ENCODE measurements at places on chromosomes 11 and 22.
A peak's percentile ranks its signal among the peaks of the same experiment; 100 is the strongest.

- no peak for DNase-seq
Observed at GRCh38 chr11:124077266-124077665, 36.1 kb upstream of the OR10G7 start.

DNA sequence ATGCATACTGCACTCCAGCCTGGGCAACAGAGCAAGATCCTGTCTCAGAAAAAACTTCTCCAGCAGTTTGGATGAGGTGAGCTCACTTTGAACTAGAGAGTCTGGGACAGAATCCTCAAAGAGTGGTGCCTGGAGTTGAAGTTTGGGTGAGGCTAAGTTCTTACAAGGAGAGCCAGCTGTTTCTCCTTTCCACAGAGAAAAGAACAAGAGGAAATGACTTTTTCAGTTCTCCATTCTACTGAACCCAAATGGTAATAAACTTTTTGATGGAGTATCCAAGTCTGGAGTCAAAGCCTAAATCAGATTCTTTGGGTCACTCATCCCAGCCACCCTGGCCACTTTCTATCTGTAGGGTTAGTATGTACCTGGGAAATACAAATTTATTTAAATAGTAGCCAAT, 102.7 kb downstream of the TRAF6 start:
- no peak for DNase-seq

DNA sequence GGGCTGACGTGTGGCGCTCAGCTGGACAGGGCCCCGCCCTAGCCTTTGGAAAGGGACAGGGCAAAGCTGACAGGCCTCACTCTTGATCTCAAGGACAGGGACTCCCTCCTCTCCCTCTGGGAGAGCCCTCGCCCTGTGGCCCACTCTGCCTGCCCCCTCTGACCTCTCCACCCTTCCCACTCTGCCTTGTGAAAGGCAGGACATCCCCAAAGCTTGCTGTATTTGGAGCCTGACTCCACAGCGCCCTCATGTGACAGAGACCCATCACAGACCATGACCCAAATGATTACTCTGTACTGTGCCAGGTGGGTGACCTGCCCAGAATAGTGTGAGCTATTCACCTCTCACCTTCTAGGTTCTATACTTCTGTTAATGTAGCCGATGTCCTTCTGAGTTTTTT, 18.8 kb downstream of the P2RY2 start:
- peak; percentile 58 for DNase-seq

DNA sequence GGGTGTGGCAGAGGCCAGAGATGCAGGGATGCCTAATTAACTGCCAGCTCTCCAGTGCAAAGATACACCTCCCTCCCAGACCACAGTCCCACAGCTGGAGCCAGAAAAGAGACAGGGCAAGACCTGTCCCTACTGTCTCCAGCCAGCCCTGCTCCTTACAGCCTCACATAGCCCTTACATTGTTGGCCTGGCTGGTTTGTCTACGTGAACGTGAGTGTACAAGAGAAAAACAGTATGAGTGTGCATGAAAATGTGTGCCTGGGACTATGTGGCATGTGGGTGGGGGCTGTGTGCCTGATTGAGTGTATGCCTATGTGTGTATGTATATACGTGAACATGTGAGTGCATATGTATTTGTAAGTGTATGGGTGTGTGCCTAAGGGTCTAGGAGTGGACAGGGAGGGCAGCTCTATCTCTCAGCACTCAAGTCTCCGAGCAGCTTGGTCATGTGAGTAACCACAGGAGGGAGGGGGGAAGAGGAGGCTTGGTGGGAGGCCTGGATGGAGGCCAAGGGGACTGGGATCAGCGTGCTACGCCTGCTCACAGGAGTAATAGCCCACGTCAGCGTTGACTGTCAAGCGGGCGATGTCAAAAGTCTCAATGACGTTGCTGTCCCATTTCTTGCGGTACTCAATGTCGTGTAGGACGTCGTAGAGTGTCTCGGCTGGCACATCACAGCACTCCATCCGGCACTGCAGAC, 6.6 kb upstream of the ARAP1 start:
- no peak for DNase-seq

GRCh38 chr11:20617346-20618005, 18.1 kb downstream of the SLC6A5 start:
- DNase-seq, result no peak

- DNase-seq, result no peak
Observed at GRCh38 chr11:119964136-119965025, 173.5 kb downstream of the TRIM29 start.

- DNase-seq, result no peak
Observed at GRCh38 chr22:37022483-37023337, 3.2 kb downstream of the MPST start.

DNA sequence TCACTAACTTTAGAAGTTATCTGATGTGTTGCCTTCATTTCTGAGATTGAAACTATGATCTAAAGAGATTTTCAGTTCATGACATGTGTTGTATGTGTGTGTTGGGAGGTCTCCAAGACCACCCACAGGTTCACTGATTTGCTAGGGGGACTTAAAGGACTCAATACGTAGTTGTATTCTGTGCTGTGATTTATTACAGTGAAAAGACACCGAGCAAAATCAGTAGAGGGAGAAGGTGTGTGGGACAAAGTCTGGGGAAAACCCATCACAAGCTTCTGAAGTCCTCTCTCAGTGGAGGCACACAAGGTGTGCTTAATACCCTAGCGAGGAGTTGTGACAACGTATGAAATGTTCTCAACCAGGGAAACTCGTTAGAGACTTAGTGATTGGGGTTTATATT, 35.6 kb downstream of the RNF169 start:
- no peak for DNase-seq

DNA sequence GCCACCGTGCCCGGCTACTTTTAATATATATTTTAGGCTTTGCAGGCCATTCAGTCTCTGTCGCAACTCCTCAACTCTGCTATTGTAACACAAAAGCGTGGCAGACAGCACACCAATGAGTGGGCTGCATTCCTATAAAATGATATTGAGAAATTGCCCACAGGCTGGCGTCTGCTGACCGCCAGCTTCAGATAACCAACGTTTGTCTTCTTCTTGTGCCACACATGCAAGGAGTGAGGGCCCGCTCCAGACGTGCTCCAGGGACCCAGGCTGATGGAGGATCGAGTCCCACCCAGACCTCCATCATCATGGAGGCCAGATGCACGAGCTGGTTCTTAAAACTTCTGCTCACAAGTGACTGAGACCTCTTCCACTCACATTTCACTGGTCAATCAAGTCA, 35.4 kb upstream of the LINC01488 start:
- DNase-seq, result no peak

DNA sequence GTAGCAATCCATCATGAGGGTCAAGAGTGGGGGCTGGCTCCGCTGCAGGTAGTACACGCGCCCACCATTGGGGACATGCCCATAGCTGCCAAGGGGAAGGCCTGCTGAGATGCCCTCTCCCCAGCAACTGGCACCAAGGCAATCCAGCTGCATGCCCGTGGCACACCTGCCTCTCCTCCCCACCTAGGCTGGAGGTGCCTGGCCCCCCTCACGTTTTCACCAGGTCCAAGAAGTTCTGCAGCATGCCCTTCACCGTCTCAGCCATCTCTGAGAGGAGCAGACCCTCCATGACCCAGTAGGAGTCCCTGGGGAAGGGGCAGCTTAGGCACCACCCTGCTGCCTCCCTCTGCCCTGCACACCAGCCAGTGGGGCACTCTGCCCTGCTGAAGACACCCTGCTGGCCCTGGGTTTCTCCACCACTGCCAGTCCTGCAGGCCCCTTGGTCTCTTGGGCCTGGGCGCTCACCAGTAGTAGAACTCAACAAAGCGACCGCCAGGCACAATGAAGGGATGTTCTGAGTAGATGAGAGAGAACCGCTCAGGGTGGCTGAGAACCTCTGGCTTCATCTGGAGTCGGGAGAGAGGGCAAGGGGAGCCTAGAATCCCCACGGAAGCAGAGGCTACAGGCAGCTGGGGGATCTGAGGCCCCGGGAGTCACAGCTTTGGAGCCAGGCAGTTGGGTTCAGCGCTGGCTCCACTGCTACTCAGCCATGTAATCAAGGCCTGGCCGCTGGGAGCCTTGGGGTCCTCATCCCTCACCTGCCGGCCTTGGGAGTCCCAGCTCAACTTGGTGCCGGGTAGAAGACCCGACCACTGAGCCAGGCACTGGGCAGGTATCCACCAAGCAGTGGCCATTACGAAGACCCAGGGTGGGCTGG, 17.8 kb downstream of the TREH start:
- peak; percentile 49 for DNase-seq

DNA sequence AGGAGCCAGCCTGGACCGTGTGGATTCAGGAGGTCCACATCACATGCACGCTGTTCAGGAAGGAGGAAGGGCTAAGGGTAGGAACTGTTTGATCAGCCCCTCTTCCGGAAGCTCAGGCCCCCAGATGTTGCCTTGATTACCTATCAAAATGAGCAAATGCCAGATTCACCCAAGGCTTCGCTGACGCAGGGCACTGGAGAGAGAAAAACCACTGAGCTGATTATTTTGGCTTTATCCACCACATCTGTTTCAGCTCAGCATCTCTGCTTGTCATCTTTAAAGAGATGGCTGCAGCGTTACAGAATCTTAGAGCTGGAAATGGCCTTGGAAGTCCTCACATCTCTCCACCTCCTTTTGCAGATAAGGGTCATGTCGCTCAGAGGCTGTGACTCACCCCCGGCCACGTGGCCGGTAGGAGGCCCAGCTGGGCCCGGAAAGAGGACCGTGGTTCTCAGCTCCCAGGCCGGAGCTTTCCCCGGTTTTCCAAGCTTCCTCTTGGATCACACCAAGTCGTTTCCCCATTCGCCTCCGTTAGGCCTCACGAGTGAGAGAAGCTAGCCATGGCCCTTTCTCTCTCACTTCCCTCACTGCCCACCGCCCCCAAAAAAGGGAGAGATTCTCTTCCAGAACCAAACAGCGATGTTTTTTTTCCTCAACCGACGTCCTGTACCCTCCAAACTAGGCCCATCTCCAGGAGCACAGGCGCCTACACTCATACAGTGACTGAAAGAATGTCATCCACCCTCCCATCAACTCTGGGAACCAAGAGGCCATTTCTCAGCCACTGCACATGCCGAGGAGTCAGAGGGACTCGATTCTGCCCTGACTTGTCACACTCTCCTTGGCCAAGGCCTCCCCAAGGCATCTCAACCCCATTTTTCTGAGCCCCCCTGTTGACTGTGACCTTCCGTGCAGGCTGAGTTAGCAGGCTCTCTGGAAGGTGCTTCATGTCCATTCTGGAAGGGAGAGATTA, 37.6 kb downstream of the LIF start:
- no peak for DNase-seq

GRCh38 chr11:119100246-119100970, 1.2 kb downstream of the DPAGT1 start:
- DNase-seq, result no peak

DNA sequence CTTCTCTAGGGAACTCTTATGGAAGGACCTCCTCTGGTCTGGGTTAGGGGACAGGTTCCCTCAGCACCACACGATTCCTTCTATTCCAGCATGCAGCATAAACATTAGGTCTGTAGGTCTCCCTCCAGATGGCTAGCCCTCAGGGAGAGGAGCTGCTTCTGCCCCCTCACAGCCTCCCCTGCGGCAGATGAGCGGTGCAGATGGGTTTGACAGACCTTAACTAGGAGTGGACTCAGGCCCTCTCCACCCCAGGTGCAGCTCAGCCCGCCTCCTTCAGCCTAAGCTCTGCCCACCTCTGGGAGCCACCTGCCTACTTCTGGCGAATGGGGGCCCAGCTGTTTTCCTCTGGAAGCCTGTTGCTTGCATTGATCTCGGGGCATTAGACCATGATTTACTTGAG, 55.7 kb upstream of the EIF3D start:
- no peak for DNase-seq

DNA sequence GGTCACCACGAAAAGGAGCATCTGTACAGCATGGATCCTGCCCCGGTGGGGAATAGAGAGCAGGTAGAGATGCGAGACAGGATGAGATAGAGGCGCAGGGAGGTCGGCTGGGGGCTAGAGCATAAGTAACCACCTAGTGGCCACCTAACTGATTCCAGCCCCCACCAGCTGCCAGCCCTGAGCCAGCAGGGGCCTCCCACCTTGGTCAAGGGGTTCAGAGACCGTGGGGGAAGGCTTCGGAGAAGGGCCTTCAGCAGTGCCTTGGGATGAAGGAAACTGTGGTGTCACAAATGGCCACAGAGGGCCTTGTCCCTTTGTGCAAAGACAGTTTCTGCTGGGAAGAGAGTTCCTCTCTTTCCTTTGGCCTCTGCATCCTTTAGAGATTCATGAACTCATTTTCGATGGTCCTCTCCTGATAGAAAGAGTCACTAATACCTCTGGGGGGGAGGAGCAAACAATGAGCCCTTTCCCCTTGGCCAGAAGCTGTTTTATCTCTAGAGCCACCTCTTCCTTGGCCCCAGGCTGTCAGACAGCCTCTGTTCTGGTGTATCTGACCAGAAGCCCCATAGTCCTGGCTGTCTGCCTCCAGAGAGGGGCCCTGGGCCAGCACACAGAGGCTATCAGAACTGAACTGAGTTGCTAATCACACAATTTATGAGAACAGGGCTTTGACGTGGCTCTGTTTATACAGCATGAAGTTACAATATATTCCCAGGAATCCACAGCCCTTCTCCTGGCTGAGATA, 146.0 kb downstream of the PARVA start:
- no peak for DNase-seq

DNA sequence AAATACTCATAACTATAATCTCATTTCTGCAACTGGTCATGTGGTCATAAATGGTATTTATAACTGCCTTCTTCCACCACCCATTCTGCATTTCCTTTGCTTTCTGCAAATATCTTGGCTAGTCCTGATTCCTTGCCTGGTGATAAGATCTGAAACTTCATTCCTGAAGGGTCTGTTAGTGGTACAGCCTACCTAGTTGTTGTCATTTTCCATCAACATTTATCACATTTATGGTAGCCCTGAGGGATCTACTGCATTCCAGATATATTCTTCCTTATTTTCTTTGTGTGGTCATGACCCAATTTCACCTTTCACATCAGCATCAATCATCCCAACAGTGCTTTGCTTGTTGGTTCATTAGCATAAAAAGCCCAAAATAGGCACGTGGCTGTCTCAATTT, 50.1 kb downstream of the DDX6 start:
- DNase-seq, result no peak

DNA sequence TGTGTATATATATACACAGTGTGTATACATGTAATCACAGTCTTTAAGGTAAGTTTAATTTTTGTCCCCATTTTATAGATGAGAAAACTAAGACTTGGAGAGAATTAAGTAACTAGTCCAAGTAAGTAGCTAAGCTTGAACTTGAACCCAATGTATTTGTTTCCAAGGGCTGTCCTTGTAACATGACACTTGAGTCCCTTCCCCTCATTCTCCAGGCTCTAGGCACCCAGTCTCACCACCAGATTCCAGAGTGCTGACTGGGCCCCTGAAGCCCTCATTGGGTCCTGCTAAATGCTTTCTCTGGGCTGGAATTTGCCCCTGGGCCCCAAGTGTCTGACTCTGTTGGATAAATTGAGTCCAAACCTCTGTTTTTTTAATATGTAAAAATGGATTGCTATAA, 45.5 kb downstream of the ADM start:
- DNase-seq, result no peak

DNA sequence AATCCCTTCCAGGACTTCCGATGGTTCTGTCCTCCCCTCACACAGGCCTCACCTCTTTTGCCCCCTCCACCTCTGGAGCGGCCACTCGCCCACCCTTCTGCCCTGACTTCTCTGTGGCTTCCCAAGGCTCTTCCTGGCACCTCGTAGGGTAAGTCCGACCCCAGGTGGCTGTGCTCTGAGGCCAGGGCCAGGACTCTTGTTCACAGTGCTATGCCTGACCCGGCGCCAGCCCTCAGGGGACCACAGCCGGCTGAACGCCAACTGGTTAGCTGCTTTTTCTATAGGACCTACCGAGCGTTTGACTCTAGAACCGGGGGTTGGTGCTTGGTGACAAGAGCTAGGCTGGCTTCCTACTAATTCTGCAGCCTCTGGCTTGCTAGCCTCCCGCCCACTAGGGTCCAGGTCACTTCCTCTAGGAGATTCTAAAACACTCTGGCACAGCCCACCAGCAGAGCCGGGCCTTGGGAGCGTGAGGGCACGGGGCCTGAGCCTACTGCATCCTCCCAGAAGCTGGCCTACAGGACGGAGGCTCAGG, 28.4 kb upstream of the KCNQ1OT1 start:
- DNase-seq, result no peak
